NCI-H2107 (cell line): ENCODE measurements at places on chromosomes 11 and 22.

DNA sequence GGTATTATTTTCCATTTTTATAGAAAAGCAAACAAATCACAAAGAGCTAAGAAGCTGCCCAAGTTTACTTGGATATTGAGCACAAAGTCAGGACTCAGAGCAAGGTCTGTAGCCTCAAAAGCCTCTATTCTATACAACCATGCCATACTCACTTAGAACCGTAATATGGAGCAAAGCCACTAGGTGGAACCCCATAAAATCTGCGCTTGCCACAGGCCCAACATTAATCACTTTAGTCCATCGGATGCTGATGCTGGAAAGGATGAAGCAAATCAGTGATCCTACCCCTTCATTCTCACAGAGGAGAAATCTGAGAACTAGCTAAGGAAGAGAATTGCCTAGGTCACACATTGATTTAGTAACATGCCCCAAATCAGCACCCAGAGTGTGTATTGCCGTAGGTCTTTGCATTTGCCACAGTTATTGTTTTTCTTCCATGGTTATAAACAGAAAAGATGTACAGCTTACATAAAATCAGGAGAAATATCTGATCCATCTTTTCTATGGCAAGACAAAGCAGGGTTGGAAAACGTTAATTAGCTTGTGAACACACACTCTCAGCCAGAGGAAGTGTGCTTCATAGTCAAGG lies 56.7 kb upstream of the RAB38 start:
- no peak for DNase-seq

- DNase-seq, result no peak
These were observed 259.5 kb downstream of the CADM1 start for GRCh38 chr11:115244758-115245157.

DNA sequence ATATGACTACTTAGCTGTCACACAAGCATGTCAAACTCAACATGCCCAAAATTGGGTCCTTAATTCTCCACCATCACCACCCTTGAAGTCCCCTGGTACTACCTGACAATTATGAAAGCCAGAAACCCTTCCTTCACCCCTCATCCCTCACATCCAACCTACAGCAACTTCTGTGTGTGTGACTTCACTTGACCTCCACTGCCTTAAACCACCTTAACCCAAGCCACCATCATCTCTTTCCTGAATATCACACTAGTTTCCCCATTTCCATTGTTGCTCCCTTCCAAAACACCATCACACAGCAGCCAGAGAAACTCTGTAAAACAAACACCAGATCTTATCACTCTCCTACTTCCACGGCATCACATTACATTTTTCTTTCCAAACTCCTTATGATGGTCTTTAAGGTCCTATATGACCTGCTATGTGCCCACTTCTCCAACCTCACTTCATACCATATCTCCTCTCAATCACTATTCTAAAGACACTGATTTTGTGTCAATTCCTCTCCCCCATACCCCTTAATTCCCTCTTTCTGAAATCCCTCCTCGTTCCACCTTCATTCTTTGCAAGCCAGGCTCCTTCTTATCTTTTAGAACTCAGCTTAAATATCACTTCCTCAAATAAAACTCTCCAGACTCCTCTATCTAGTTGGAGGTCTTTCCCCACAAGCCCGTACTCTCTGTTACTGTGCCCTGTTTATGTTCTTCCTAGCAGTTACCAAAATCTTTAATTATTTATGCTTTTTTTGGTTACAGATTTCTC lies 124.9 kb downstream of the RBFOX2 start:
- DNase-seq, result no peak

GRCh38 chr11:7088921-7089320 lies at the start of gene RBMXL2:
RBMXL2 (plus strand) TSS chr11:7088998; CDS start chr11:7089121, 123 bp downstream.
- no peak for DNase-seq

DNA sequence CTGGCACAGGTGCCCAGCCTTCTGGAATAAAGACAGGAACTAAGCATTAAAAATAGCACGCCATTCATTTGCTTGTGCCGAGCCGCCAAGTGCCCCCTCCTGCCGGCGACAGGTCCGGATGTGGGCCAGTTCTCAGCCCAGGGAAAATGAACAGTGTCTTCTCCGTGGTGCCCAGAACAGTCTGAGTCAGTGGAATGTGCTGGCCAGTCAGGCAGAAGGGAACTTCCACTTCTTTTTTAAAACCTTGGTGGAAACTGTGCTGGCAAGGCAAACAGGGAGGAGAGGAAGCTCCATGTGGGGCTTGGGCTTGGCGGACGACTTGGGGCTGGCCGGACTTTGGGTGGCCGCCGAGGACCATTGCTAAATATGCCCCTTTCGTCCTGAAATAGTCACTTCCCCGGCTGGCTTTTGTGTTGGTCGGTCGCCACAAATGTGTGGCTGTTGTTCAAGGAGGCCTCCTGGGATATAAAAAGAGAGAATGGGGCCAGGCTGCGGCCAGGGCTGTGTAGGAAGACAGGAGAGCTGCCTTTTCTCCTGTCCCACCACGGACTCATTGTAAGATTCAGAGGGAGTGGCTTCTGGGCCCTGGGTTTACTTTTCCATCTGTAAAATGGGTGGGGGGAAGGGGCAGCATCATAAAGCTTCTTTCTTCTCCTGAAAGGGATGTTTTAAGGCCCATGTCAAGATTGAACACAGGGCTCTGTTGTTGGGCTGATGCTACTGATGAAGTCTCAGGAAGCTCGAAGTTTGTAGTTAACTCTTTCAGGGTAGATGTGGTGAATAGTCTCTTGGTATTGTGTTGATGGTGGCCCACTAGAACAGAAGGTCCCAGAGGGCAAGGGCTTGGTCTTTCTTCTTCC lies 101.0 kb downstream of the PTPRJ start:
- no peak for DNase-seq

- no peak for DNase-seq
These were observed 67.6 kb upstream of the BID start for GRCh38 chr22:17841836-17842235.

DNA sequence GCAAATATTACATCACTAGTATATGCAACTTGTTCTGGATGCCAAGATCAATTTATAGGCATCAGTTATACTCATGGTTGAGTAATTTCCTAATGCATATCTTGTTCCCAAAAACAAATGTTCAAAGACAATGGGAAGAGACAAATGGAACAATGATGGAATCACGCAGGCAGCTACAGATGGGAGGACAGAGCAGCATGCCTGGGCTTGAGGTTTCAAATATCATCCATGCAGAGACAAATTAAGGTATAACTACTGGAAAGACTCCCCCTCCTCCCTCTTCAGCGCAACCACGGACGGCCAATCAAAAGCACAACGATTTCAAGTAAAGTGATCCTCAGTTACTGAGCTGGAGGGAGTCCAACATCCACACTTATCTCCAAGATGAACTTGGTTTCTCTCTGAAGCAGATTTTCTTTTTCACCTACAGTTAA lies 106.8 kb downstream of the CCDC83 start:
- peak; percentile 27 for DNase-seq

- DNase-seq, result no peak
These were observed 181.8 kb downstream of the UVRAG start for GRCh38 chr11:75996523-75997442.

DNA sequence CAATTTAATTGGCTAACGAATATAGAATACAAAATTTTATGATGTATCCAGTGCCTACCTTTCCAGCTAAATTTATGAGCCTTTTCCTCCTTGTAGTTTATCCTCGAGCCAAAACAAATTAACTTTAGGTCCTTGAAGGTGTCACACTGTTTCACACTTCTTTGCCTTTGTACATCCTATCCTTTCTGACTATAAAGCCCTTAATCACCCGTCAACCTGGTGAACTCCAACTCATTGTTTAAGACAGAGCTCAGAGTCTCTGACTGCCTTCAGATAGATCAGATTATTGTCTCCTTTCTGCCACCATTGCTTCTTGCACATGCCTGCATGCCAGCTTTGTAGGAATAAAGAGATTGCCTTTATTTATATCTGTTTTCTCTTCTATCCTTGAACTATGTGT lies 58.8 kb downstream of the CNTN5 start:
- no peak for DNase-seq

DNA sequence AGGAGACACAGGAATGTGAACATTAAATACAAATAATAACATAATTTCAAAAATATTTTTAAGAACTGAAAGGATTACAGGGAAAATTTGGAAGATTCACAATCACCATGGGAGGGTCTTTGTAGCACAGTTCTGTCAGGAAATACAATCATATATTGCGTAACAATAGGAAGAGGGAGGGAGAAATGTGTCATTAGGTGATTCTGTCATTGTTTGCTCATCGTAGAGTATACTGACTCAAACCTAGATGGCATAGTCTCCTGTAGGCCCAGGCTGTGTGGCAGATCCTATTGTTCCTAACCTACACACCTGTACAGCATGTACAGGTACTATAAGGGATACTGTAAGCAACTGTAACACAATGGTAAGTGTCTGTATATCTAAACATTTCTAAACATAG lies 330.4 kb downstream of the BRD1 start:
- no peak for DNase-seq

- DNase-seq, result no peak
These were observed 1.4 kb downstream of the ZFTA start for GRCh38 chr11:63767267-63767564.

- DNase-seq, result no peak
These were observed 126.4 kb upstream of the APOA1 start for GRCh38 chr11:116963813-116964212.

DNA sequence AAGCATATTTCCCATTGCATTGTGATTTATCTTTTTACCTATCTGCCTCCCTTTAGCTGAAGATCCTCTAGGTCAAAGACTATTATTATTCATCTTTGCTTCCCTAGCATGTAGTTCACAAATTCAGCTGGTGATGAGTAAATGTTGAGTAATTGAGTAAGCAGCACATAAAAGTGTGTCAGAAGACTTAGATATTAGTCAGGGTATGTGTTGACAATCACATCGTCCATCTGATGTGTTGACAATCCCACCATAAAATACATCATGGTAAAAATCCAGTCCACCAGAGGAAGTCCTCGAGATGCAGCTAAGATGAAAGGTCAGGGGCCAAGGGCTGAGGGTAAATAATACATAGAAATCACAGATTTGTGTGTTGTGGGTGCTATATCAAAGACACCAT lies 22.9 kb upstream of the ABTB2 start:
- no peak for DNase-seq

- no peak for DNase-seq
These were observed 11.9 kb upstream of the PRG2 start for GRCh38 chr11:57402188-57403002.

GRCh38 chr11:93500759-93501158 lies 42.4 kb downstream of the SMCO4 start:
- DNase-seq, result peak; percentile 23

DNA sequence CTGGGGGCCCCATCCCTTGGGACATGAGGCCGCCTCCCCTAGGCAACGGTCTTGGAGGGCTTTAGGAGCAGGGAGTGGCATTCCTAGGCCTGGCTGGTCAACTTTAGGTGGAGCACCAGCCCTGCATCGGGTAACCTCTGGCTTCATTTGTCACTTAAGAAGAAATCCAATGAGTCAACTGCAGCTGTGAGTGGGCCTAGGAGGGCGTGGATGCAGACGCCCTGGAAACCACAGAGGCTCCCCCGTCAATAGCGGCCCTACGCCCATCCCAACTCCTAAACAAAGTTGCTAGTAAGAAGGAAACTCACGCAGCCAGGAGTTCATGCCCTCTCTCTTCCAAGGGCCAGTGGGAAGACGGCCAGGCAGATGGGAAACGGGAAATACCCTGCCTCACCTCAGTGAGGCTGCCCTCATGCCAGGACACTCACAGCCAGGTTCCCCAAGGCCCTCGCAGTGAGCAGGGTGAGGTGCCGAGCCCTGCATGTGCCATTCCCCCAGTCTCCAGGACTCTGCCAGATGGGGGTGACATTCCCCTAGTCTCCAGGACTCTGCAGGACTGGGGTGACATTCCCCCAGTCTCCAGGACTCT lies 20.8 kb downstream of the BID start:
- no peak for DNase-seq

- DNase-seq, result no peak
These were observed 13.9 kb downstream of the ZBED4 start for GRCh38 chr22:49867303-49868265.

- peak; percentile 47 for DNase-seq
These were observed at the start of gene POU2AF1 for GRCh38 chr11:111378861-111379601. POU2AF1 (minus strand) TSS chr11:111379275; CDS start chr11:111379177, 98 bp downstream.

DNA sequence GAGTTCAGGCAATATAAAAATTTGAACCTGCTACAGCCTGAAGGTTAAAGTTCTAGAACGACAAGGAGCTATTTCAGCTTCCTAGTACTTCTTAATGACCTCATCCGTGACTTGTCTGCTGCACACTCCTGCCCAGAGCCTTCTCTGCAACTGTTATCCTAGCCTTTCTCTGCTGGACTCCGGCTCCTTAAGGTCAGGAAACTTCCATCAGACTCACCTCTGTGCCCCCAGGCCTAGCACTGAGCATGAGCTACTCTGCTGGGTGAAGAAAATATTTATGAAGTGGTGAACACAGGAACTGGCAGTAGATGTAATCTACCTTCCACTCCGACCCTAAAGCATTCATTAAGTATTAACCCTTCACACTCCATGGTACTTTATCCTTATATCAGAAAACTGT lies 18.4 kb downstream of the CSNK2A3 start:
- DNase-seq, result no peak

- no peak for DNase-seq
These were observed 82.5 kb upstream of the PICALM start for GRCh38 chr11:86151174-86152005.

DNA sequence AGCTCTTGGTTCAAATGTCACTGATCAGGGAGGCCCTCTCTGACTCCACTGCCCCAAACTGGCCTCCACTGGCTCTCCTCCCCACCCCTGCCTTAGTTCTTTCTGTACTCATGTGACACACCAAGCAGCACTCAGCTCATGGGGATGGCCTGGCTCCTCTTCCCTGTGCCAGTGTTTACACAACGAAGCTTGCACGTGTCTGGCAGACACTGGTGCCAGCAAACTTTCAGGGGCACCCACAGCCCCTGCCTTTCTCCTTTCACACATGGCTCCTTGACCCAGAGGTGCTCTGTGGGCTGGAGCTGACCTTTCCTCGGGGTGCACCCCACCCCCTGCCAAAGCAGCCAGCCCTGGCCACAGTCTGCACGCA lies 37.6 kb upstream of the PARVG start:
- no peak for DNase-seq

- DNase-seq, result no peak
These were observed 1463.9 kb downstream of the TBC1D22A start for GRCh38 chr22:48226026-48227013.

- no peak for DNase-seq
These were observed 4.7 kb downstream of the OSBPL5 start for GRCh38 chr11:3160252-3161031.

DNA sequence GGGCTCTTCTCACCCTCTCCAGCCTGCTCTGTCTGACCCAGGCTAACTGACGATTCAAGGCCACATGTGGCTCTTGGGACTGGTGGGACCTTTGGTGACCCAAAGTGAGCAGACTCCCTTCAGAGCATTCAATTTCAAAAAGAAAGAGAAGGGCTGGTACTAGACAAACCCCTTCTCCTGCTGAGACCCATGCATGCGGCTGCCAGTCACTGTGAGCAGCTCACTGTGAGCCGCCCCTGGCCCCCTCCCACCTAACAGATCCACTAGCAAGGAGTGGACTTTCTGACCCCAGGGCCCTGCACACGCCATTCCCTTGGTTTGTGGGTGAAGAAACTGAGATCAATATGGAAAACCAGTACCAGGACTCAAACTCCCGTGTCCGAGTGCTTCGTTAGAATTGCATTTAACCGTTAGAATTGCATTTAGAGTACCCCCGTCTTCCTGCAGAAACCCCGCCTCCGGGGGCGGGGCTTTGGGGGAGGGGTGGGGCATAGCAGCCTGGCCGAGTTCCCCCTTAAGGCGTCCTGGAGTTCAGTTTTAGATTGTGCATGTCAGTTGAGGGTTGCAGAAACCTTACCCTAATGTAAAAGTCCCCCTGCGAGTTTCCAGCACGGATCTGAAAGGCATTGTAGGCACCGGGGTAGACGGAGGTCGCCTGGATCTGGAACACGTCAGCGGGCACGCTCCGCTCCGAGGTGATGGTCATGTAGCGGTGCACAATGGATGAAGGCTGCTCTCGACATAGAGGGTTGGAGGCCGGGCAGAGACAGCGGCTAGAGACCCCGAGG lies 5.1 kb downstream of the EFEMP2 start:
- DNase-seq, result no peak
